Activated CD4-positive, alpha-beta T cell treated with anti-CD3 and anti-CD28 coated beads, Interleukin-10, Interleukin-2, amounts not matched to agents 100 ng/mL and 50 ng/mL, durations not matched to agents 16 hours and 8 hours (primary cell): ENCODE measurements at places on chromosomes 1 and 21.

- DNase-seq, result peak; percentile 85
Observed at GRCh38 chr1:40185951-40186864, 25.0 kb downstream of the RLF start.

- DNase-seq, result no peak
Observed at GRCh38 chr21:42499444-42500112, 3.6 kb upstream of the RSPH1 start.

DNA sequence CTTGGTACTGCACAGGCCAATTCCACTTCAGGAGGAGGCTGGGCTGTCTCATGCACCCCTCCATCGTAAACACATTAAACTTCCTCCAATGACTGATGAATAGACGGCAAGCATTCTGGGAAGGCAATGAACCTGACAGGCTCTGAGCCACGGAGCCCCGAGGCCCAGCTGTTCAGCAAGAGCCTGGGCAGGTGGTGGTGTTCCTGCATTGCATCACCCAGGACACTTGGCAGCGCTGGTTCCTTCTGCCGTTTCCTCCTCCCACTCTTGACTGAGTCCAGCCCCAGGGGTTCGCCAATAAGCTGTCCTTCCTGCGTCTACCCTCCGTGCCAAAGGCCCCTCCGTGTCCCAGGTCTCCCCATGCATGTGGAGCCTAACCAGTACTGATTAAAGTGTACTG lies 109.8 kb downstream of the JAK1 start:
- no peak for DNase-seq

GRCh38 chr1:230703679-230704385 lies 10.1 kb downstream of the AGT start:
- DNase-seq, result no peak
